NCI-H2081 (cell line): ENCODE measurements at places on chromosomes 2 and 18.

DNA sequence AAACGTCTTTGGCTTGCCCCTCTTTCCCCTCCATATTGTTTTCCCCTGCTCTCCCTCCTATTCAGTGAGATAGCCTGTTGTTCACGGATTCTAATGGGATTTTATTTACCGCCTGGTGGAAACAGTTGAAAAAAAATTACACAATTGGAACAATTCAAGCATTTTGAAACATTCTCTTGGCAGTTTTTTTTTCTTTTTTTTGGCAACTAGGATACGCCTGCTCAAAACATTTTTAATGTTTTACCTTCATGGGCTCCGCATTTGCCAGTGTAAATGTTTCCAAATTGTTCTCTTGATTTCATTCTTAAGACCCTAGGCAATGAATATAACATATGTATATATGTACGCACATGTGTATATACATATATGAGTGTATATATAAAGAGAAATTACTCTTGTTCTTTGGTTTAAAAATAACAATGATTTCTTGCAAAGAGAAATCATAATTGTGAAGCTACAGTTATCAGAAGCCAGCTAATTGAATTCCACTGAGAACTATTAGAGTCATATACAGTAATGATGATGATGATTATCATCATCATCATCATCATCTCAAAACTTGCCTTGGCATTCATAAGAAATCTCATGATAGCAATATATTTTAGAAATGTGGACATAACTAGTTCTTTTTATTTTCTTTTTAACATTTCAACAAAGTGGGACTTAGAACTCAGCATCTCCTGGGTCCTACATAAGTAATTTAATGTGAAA, 146.7 kb downstream of the LTBP1 start:
- DNase-seq: no peak

GRCh38 chr2:8475349-8476031, 206.4 kb upstream of the ID2 start:
- DNase-seq: no peak

DNA sequence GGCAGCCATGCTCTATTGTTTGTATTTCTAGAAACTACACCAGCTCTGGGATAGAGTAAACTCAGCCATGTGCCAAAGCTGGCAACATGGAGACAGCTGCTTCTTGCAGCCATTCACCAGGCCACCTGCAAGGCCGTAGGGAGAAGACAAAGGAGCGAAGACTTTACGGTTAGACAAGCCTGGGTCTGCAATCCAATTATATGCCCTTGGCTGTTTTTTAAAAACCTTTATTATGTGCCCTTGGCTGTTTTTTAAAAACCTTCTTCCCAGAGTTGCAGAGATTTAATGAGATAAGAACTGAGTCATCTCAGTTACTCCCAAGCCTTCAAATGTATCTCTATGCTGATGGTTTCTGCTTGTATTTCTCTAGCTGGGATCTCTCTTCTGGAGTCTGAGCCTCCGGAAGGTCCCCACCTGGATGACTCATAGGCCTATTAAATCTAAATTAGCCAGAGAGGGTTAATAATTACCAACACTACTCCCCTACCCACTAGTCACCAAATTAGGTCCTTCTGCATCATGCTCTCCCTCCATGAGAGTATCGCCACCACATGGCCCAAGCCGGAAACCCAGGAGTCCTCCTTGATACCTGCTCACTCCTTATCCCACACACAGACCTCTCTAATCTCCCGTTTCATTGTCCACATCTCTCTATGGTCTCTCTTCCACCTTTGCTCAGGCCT, 17.5 kb upstream of the DPP4 start:
- DNase-seq: no peak

GRCh38 chr2:10564876-10565445, 116.8 kb upstream of the ODC1 start:
- DNase-seq: peak; percentile 18
